CD4-positive, alpha-beta T cell treated with Interleukin-17A for 4 hours (primary cell): ENCODE measurements at places on chromosomes 13 and 19.

GRCh38 chr13:111227405-111227804, 93.0 kb upstream of the TEX29 start:
- no peak for DNase-seq

DNA sequence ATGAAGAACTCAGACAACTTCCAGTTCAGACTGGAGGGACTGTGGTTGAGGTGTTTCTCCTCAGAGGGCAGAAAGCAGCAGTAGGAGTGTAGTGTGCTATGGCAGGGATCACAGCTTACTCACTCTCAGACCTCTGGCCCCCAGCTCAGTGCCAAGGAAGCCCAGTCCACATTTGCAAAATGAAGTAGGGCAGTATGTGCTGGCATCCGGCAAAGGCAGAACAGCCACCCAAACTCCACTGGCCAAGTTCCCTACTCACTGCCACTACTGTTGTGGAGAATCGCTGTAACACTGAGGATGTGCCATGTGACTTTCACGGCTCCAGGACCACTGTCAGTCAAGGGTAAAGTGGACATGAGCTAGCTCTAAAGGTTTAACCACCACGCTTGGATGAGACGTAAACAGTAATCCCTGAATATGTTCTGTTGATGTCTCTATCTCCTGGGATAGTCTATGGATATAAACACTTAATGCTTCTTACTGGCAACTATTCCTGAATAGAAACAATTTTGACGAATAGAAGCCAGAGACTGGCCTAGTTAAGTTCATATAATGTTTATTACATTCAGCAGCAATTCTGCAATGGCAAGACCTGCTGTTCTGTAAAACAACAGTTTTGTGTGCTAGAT, 67.0 kb upstream of the SLC15A1 start:
- no peak for DNase-seq

DNA sequence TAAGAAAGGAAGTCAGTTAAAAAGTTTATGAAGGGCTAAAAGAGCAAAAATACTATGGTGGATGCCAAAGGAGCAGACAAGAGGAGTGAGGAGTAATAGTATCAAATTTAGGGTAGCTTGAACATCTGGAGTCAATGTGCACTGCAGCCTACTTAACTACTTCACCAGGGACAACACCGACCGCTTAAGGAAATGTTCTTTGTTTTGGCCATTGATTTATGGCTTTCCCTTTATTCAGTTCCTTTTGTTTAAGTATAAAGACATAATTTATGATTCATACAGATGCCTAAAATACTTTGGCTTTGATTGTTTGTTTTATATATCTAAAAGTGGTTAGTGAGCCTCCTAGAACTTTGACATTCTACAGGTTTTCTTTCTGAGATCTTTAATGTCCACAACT, 276.3 kb upstream of the PRR20A start:
- DNase-seq = no peak

- no peak for DNase-seq
Observed at GRCh38 chr13:46303742-46304385, 83.2 kb downstream of the RUBCNL start.

DNA sequence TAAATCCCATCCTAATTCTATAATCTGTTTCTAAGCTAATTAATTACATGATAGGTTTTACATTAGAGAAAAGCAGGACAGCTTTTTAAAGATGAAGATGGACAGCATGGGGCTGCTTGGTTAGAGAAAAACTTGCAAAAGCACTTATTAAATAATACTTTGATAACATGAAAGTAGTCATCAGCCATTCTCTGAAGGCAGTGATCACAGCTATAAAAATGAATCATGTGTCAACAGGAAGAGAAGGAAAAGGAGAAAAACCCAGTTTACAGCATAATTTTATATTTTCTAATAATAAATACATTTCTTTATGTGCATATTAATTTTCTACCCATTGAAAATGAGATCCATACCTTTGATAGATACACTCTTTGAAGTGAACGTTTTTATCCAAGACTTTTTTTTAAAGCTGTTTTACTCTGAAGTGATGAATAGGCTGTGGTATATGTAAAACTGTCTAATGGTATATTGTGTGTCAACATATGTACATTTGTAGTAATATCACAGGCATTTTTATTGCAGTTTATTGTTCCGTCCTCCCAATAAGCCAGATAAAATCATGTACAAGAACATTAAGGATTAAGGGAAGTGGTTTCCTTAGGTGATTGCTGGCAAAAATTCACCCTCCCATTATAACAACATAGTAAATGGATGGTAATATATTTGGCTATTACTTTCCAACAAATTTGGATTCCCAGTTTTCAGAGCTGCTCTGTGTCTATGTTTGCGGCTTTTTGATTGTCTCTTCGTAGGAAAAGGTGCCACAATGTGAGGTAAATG, 1.3 kb upstream of the KLF5 start:
- no peak for DNase-seq

DNA sequence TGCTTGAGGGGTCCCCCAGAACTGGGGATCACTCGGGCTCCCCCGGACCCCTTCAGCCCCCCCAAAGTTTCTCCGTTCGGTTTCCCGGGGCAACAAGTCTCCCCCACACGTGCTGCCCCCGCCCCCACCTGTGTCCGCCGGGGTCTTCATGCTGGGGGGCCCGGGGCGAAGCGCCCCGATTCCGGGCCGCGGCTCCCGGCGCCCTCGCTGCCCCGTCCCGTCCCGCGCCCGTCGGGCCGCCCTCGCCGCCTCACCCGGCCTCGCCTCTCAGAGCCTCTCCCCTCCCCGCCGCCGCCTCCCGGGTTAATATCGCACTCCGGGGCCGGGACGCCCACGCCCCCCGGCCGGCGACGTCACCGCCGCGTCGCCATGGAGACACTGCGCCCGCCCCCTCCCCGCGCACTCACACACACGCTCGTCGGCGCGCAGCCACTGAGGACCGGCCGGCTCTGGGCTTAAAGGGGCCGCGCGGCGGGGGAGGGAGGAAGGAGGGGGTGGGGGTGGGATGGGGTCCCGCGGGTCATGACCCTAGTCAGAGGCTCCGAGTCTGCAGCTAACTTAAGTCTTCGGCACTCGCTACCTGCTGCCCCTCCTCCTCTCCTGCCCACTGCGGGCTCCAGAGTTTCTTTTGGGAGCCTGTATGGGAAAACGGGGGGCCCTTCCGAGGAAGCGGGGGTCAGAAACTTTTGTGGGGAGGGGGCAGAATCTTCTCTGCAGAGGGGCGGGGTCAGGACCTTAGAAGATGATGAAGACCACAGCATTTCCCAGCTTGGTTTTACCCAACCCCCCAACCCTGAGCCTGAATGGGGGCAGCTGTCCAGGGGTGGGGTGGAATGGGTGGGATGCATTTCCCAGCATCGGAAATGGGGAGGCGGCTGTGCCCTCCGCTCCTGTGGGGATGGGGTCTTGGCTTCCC, at the start of gene ERF:
Gene ERF (minus strand): TSS at position 279 of the 916 bp plus-strand sequence. CDS start 129 bp downstream, at position 150.
- peak; percentile 94 for DNase-seq

DNA sequence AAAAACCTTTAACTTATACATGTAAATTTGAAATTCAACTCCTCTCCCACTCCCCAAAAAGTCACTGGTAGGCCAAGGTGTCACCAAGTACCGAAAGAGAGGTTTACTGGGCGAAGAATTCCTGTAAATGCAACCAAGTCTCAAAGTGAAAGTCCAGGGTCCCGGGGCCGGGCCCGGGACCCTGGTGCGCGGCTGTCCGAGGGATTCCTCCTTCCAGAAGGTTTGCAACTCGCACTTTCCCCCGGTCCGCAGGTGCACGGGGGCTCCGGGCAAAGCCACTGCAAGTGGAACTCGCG, 1.1 kb downstream of the STK24 start:
- DNase-seq = no peak

GRCh38 chr19:32878988-32879387, 9.4 kb upstream of the SLC7A9 start:
- no peak for DNase-seq

GRCh38 chr13:111903143-111903542, 163.8 kb upstream of the SOX1 start:
- DNase-seq = no peak

DNA sequence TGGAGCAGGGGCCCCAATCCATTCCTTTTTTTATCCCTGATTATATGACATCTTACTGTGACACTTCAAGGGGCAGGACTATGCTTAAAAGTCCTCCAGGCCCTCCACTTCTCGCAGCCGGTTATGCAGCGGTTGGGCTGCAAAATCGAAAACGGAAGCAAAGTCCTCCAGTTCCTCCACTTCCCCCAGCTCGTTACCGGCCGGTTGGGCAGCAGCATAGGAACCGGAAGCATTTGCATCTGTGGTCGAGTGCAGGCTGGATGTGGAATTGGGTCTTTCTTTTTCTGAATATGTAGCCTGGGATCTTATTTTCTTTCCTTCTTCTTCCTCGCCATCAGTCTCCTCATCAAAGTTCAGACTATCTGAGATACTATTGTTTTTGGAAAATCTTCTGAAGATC, 46.1 kb downstream of the OXGR1 start:
- DNase-seq = no peak

DNA sequence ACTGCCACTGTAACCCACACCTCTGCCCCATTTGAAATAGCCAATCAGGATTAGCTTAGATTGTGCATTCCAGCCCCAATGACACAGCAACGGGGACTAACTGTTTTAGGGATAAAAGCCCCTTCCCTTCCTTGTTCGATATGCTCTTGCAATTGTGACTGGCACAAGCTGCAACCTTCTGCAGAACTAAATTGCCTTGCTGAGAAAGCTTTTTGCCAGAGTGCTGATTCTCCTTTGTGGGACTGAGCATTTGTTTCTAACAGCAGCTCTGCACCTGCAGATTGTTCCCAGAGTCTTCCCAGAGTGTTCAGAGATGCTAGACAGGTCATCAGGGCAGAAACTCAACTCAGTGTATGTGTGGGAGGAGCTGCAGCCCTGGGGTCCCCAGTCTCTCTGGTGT, 115.8 kb downstream of the ZNF675 start:
- no peak for DNase-seq

- DNase-seq = no peak
Observed at GRCh38 chr13:48333976-48334375, 30.4 kb downstream of the RB1 start.

GRCh38 chr19:46616631-46617322, 8.1 kb downstream of the PTGIR start:
- peak; percentile 61 for DNase-seq

- no peak for DNase-seq
Observed at GRCh38 chr19:33685541-33685940, 63.8 kb downstream of the CHST8 start.

- no peak for DNase-seq
Observed at GRCh38 chr13:90197722-90198121, 1149.8 kb upstream of the MIR17HG start.

- no peak for DNase-seq
Observed at GRCh38 chr13:50731400-50731799, 112.1 kb downstream of the DLEU7 start.

DNA sequence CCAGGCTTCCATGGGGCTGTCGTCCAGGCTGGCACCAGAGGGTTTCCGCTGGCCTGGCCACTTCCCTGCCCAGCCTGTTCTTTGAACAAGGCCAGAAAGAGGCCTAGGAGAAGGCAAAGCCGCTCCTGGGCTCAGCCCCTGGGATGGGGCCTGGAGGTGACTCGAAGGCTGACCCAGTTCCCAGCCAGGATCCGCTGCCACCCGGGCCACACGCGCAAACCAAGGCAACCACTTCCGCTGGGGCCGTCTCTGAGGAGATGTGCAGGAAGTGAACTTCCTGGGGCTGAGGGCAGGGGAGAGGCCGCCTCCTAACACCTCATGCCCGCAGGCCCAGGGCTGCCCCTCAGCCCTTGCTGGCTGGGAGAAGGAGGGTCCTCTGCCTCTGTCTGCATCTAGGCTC, 15.2 kb downstream of the PLEKHF1 start:
- DNase-seq = peak; percentile 86

GRCh38 chr19:48777720-48778119, 22.4 kb downstream of the FGF21 start:
- DNase-seq = no peak
